ENCODE measurements at places on chromosomes 11 and 22.

- no peak for DNase-seq
Observed at GRCh38 chr22:29704528-29705285, 15.1 kb upstream of the CABP7 start.

DNA sequence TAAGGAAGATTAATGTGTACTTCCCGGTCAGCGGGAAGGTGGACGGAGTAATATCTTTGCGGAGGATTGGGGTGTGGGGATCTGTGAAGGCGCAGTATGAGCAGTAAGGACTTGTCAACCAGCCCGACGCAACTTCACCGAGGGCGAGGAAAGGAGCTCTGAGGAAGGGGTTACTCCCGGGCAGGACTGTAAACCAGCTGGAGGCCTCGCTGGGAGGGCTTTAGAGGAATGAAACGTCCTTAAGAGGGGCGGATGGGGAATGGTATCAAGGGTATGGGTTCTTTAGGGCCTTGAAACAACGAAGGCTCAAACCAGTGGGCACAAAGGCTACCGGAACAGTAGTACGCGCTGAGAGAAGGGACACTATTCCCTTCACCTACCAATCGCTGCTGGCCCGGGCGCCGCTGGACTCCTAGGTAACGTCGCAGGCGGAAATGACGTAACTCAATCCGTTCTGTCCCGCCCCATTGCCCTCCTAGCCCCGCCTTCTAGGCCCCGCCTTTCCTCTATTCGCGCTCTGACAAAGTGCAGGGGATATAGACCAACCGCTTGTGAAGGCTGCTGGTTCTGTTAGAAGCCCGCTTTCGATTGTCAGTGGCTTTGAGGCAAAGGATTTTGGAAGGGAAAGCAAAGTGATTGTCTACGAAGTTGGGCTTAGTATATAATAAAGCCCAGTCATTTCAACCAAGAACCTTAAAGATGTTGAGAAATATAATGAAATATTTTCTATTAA, at the start of gene C11orf65:
TSS of gene C11orf65 (minus strand) at position 439 of the 733 bp plus-strand sequence. CDS start 5,970 bp downstream, outside the sequence.
- DNase-seq: peak; percentile 87

DNA sequence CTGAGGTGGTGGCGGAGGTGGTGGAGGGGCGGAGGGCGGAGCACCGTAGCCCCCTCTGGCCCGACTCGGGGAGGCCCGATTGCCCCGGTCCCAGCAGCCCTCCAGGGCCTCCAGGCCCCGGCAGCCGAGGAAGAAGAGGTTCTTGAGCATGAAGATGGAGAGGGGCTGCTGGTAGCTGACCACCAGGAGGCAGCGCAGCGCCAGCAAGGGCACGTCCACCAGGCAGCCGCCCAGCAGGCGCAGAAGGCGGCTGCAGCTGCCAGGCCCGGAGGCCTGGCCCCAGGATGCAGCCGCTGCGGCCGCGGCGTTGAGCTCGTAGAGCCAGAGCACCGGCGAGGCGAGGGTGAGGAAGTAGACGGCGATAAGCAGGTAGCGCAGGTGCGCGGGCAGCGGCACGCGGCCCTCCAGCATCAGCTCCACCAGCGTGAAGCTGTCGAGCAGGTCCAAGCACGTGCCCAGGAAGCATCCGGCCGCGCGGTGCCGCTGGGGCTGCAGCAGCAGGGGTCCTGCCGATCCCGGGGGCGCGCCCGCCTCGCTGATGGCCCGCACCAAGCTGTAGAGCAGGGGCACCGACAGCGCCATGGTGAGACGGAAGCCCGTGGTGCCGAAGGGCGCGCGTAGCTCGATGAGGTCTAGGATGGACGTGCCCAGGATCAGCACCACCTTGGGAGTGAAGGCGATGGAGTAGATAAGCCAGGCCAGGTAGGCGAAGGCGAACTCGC, 1.5 kb downstream of the TMEM121B start:
- DNase-seq: no peak

- DNase-seq: peak; percentile 78
Observed at GRCh38 chr11:123246749-123247495, 51.9 kb upstream of the CLMP start.

- DNase-seq: no peak
Observed at GRCh38 chr11:35682230-35683173, 19.9 kb downstream of the TRIM44 start.
